ENCODE measurements at places on chromosomes 12 and 14.

DNA sequence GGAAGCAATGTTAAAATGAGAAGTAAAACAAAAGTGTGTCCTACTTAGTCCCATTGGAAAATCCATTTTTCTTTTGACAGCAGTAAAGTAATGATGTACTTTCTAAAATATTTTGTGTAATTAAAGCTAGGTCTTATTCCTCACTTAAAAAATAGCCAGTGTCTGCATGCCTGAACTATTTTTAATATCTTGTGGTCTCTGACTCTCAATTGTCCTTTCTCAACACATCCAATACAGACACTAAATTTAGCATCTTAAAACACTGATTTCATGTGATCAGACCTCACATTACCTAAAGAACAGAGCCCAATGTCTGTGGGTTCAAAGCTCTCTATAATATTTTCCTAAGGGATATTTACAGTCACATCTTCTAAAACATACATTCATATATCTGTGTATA, 108.0 kb downstream of the DERA start:
- DNase-seq = no peak

DNA sequence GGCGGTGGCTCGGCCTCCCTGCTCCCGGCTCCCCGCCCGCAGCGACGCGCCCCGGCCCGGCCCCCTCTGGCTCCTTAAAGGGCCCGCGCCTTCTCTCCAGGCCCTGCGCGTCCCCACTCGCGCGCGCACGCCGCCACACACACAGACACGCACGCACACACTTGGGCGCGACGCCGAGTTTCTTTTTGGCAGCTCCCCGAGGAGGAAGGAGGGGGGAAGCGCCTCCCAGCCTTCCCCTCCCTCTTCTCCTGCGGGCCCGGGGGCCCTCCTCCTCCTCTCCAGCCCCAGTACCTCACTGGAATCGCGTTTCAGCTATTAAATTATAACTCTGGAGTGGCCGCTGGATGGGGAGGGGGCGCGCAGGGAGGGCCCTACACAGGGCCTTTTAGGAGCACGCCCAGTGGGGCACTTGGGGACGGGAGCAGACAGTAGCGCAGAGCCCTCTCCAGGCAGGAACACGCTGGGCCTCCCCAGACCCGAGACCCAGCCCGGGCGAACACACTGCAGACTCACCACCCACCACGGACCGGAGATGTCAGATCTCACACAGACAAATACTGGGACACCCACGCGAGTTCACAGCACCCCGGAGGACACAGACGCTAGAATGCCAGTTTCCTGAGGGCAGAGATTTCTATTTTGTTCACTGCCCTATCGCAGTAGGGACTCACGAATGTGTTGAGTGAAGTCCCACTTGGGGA, 411 bp upstream of the NCOR2 start:
- peak; percentile 90 for DNase-seq

GRCh38 chr12:2231956-2232355, 179.2 kb downstream of the CACNA1C start:
- no peak for DNase-seq

- no peak for DNase-seq
Measured at GRCh38 chr12:124685689-124686369, 118.4 kb upstream of the NCOR2 start.

DNA sequence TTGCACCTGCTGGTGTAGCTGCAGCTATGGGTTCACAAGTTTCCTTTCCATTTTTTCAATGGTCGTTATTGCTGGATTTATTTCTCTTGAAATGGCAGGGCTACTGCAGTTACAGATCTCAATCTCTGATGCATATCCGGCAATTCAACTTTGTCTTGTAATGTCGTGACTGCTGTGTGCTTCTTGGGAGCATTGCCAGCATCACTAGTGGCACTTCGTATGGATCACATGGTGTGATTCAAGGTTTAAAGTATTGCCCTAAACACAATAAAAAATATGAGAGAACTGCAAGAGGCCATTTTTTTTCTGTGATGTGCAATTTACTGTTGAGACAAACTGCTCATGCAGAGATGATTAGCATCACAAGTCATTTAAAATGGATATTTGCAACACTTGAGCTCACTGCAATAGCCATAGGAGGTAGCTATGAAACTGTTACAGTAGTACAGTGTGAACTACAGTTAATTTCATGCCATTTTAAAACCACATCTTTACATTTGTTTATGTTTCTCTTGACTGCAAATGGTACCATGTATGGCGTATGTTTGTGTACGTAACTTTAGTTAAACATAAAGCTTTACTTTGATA, 217.4 kb upstream of the PDE3A start:
- DNase-seq = no peak

GRCh38 chr14:28769276-28769880, 2.8 kb downstream of the FOXG1 start:
- DNase-seq = no peak

DNA sequence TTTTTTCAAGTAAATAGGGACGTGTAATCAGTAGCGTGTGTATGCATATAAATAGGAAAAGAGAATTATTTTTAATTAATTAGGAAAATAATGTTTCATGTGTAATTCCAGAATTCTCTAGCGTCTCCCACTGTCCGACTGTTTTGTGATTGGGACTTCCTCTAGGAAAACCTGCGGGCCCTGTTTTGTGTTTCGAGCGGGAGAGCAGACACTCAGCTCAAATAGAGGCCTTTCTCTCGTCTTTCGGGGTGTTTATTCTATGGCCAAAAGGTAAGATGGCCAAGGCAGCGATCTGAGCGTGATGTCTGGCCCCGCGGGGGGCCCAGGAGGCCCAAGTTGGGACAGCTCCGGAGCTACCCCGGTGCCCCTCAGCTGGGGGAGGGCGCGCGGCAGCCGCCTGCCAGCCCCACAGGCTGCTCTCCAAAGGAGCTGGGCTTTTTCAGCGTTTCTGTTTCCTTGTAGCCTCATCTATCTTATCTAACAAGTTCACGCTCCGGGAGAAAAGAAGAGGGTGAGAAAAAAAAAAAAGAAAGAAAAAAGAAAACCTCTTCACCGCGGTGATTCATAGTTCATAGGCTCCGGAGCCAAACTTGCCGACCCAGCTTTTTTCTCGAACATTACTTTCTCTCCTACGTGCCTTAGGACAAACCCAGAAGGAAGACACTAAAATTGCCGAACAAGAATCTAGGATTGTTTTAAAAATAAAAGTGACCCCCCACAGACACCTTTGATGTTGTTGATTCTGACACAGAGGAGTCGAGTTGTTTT, 7.5 kb upstream of the FOXG1 start:
- no peak for DNase-seq
